ENCODE measurements at places on chromosomes 5 and 9.

DNA sequence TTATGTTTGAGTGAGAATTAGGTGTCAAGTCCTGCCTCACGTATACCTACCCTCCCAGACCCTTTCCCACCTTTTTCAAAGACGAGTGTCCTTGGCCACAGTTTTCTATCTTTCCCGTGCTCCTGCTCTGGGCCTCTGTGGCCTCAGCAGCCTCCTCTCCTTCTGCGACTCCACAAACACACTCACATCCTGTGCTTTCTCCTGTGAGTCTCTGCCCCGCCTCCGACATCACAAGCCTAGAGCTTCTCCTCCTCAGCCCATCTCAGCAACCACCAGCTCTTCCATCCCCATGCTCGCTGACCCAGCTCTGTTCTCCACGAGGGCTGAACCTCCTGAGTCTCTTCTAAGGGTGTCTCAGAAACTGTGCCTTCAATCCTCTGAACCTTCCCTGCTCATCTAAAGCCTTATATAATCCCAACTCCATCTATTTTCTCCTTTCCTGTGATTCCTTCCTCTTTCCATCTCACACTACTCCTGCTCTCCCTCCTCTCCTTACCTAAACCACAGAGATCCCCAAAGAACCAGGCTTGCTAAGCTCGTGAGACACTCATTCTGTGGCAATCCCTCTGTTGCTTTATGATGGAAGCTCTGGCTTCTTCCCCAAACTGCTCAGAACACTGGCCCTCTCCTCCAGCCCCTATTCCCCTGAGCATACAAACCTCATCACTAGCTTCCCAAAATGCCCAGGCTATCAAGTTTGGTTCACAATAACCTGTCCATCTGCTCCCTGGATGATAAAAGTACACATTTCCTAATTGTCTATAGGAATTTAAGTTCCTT lies 55.2 kb downstream of the RASEF start:
- DNase-seq, result no peak

DNA sequence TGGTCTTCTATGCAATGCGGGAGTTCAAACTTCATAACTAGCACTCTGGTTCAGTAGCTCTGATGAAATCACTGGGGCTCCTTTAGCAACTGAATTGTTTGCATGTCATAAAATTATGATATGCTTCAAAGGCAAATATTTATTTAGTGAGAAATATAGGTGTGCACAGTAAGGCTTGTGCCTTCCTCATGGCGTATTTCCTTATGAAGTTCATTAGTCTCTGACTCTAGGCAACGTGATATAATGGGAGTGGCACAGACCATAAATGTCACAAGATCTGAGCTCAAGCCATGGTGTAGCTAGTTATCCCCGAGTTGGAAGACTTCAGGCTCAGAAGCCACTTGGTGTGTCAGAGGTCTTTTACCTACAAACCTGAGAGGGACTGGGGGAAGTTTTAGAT lies 35.5 kb downstream of the PIP5K1B start:
- DNase-seq, result peak; percentile 96

DNA sequence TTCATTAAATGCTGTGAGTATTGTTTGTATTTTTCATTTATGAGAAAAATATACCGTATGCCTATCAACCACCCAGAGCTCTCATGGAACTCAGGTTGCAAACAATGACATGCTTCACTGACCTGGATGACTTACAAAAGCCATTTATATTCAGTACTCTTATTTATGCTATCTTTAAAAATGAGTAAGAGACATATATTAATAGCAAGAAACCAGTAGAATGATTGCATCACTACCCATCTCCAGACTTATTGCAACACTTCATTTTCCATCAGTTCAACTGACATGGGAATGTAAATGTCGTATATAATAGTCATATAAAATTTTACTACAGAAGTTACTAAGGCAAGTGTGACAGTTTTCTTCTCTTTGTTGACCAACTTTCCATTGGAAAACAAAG lies 69.1 kb downstream of the OTP start:
- DNase-seq, result no peak

DNA sequence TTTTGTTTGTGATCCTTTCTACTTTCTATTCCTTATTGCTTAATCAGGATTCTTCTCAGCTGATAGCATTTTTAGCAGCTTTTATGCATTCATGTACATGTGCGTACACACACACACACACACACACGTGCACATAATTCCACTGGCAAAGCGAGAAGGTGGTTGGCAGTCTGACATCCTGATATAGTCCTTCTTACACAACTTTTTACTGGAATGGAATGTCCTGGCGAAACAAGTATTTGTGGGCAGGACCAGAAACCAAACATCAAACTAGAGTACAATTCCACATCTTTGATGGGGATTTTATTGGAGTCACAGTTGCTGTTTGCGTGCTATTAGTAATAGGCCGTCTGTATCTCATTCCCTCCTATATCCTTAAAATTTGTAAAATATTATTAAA lies 356.5 kb downstream of the CCDC171 start:
- no peak for DNase-seq

GRCh38 chr5:154005648-154006047 lies 33.1 kb downstream of the FAM114A2 start:
- peak; percentile 20 for DNase-seq

- no peak for DNase-seq
These were observed 180.6 kb downstream of the CWC27 start for GRCh38 chr5:64949331-64949730.

- no peak for DNase-seq
These were observed 42.9 kb upstream of the GARNL3 start for GRCh38 chr9:127221695-127222094.

DNA sequence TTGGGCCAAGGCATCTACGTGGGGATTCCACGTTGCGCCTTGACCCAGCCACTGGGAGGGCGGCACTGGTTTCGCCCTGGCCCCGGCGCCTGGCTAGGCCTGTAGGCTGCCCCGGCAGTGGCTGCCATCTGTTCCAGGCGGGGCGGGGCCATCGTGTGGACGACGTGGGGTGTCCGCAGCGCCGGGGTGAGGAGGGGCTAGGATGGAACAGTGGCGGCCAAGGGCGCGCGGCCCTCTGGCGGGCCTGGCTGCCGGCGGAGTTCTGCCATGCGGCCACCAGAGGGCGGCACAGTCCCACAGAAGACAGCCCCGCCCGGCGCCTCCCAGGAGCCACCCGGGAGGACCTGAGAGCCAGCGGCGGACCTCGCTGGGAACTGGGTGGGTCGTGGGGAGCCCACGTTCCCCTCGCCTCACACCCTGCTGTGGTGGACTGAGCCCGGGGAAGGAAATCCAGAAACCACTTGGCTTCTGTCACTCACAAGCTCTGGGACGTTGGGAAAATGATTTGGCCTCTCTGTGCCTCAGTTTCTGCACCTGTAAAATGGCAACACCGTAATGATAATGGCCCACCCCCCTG lies 22.6 kb upstream of the RAPGEF1 start:
- peak; percentile 79 for DNase-seq

- no peak for DNase-seq
These were observed 314.0 kb downstream of the ARHGEF28 start for GRCh38 chr5:73940026-73940425.

GRCh38 chr5:132264546-132265335 lies 7.2 kb downstream of the PDLIM4 start:
- no peak for DNase-seq

Measured in small intestine (tissue), 16 donors.